ENCODE measurements at places on chromosomes 3 and 15.

DNA sequence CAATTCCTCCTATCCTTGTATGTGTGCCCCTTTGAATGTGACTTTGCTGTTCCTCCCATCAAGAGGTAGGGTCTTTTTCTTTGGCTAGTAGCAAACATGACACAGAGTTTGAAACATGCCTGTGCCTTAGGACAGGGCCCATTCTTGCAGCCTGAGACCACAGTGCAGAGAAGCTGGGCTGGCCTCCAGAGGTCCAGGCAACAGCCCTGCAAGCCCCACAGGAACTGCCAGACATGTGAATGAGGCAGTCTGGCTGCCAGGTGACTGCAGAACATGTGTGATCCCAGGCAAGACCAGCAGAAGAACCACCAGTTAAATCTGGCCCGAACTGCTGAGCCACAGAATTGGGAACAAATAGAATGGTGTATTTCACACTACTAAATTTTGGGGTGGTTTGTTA is 1.2 kb upstream of the HGD start:
- no peak for DNase-seq

DNA sequence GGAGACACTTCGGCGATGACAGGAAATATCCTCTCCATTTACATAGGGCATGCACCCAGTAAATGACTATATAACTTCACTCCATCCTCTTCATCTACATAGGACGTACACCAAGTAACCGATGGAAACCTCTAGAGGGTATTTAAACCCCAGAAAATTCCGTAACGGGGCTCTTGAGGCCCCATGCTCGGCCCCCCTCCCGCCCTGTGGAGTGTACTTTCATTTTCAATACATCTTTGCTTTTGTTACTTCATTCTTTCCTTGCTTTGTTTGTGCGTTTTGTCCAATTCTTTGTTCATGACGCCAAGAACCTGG is 7.5 kb upstream of the FAM107A start:
- DNase-seq: no peak

- DNase-seq: no peak
Measured at GRCh38 chr3:102069211-102069662, 219.9 kb downstream of the NFKBIZ start.

DNA sequence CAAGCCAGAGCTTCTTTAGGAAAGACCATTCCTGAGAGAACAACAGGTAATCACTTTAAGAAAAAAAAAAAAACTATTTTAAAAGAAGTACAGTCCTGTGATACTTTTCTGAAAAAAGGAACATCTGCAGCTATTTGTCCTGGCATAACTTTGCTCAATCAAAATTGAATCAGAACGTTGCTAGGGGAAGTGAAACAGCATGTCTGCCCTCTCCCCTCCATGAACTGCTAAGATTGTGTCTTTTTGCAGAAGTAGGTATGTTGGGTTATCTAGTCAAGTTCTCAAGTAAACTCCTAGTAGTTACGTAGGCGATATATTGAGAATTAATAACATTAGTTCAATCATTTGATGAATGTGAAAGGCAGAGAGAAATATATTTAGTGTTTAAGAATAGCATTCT is 1013.3 kb downstream of the TUSC7 start:
- peak; percentile 2 for DNase-seq

DNA sequence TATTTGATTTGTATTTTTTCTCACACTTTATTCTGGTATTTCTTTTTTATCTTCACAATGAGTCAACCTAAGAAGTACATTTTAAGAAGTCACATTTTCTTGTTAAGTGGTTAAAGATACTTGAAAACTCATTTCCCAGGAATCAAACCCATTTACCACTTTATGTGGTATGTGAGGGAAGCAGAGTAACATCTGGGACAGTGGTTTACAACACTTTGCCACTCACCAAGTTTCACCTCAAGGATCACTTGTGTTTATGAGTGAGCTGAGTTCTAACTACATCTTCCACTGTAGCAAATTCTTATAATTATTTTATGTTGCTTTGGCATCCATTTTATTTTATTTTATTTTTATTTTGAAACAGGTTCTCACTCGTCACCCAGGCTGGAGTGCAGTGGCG is 53.8 kb downstream of the IGSF11 start:
- DNase-seq: no peak

DNA sequence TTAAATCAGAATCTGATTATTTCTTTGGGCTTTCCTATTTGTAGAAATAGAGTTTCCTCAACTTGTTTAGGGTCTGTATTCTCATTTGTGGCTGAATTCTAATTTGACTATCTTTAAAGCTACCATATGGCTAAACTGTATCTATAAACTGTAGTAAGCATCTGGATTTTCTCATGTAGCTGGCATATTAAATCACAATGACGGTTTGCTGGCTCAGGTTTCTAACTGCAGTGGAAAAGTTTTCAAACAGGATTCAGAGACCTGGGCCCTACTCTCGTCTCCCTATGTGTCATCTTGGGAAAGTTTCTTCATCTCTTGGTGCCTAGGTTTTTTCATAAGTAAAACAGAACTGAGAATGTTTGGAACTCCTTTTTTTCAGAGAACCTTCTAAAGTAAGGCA is 68.3 kb downstream of the GALK2 start:
- no peak for DNase-seq

GRCh38 chr3:125058529-125058928 is 2.7 kb upstream of the HEG1 start:
- no peak for DNase-seq

DNA sequence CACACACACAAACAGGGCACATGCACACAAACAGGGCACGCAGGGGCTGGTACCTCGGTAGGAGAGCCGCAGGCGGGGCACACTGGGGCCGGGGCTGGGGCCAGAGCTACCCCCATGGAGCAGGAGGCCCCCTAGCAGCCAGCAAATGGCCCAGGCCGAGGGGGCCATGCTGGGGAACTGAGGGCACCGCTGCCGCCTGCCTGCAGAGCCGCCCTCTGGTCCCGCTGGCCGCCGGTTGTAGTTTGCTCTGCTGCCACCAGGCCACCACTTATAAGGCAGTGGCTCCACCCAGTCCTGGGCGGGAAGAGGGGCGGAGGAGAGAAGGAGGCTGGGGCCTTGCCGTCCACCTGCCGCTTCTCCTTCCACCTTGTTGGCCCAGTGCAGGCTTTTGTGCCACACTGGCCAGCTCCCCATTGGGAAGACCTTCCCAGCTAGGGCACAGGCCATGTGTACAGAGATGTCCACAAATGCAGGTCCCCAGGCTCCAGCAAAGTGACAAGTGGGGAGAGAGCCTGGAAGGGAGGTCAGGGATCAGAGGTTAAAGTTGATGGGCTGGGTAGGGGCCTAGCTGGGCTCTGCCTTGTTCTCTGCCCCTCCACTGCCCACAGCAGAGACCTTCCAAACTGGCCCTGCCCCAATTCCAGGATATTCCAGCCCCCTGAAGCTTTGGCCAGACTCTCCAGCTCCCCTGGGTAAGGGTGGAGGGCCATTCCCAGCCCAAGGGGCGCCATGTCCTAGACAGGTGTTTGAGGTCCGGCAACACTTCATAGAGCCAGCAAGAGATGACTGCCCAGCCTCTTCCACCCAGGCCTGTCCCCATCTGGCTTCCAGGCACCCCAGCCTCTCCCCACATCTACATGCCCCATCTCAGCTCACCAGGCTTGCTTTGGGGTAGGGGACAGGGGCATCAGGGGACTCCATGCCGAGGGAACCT is at the start of gene SEMA3G:
Gene SEMA3G (minus strand): TSS at position 244 of the 934 bp plus-strand sequence. CDS start 76 bp downstream, at position 168.
- DNase-seq: peak; percentile 77

- peak; percentile 73 for DNase-seq
Measured at GRCh38 chr3:32510075-32510724, 7.5 kb upstream of the CMTM6 start.

- DNase-seq: no peak
Measured at GRCh38 chr15:72342385-72342784, 22.4 kb upstream of the CELF6 start.

DNA sequence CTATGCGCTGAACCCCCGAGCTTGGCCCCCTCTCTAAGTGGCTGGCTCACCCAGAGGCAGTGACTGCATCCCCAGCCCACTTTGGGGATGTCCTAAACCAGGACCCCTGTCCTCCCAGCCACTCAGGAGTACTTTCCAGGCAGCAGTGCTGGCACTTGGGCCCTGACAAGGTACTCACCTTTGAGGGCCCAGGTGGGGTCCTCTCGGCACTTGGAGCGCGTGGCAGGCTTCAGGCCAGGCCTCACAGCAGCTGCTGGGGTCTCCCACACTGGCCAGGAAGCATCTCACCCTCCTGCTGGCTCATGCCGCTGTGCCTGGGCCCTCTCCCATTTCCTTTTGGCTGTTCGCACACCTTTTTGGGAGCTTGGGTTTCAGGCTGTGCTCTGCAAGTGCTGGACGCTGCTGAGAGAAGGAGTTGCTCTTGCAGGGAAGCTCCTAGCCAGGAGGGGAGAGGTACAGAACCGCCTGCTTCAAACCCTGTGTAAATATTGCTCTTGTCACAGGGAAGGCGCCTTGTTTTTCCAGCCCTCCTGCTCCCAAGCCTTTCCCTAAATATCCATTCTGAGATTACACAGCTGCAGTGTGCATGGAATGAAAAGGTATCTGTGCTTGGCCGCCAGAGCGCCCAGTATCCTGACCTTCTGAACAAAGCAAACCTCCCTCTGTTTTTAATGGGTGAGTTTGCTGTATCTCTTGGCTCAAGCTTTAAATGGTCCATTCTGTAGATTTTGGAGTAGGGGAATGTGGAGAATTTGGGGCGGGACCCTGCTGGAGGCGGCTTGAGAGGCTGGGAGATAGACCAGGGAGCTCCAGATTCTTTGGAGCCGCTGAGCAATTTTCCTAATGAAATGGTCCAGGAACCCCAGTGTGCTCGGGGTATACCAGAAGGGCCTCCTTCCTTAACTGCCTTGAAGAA is 45.6 kb downstream of the DNASE1L3 start:
- DNase-seq: no peak

DNA sequence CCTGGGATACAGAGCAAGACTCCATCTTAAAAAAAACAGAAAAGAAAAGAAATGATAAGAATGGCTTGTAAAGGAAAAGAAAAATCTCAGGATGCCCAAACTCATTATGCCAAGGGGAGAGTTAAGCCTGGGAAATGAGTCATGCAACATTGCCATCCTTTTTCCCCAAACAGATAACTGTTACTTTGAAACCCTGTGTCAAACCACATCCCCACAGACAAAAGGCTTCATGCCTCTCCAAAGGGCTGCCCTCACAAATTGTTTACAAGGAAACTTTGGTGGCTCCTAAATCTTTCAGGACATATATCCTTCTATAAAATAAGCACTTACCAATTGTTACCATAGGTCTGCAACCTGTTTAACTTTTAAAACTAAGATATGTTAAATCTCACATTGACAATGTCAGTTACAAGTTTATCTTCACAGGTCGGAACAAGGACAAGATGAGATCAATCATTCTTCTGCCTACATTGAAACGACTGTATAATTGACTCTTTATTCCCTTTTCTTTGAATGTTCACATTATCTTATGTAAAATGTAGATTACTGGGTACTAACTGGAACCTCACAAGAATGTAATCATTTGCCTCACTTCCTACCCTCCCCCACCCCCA is 18.6 kb upstream of the SENP7 start:
- no peak for DNase-seq

DNA sequence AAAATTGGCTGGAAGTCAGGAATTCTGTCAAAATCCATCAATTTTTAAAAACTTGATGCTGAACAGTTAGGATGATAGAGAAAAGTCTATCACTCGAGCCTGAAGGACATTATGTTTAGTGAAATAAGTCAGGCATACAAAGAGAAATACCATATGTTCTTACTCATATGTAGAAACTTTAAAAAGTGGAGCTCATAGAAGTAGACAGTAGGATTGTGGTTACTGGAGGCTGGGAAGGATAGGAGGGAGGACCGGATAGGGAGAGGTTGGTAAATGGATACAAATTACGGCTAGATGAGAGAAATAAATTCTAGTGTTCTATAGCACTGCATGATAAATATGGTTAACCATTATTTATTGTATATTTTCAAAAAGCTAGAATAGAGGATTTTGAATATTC is 389.5 kb upstream of the RASGRP1 start:
- no peak for DNase-seq

GRCh38 chr3:113898892-113899291 is 48.9 kb upstream of the ZDHHC23 start:
- DNase-seq: no peak

DNA sequence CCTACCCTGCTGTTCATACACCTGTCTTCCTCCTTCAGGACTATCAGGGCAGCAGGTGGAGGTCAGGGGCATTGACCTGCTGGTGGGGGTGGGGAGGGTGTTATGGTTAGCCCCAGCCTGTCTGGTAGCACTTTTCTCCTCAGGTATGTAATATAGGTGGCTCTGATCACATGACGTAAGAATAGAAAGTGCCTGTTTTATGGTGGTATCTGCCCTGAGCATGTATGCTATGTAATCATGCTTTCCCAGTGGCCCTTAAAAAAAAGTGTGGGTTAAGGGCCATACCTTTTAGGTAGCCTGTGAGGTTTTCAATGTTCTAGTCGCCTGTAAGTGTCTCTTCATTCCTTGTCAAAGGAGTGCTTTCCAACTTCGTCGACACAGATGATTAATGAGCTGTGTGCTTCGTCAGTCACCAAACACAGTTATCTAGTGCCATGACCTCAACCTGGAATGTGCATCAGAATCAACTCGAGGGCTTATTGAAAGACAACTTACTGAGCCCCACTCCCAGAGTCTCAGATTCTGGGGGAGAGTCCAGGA is 86.3 kb downstream of the KLHL25 start:
- no peak for DNase-seq

GRCh38 chr3:177349384-177349783 is 152.1 kb upstream of the TBL1XR1 start:
- no peak for DNase-seq

- no peak for DNase-seq
Measured at GRCh38 chr3:100113723-100114412, 433 bp downstream of the FILIP1L start.

DNA sequence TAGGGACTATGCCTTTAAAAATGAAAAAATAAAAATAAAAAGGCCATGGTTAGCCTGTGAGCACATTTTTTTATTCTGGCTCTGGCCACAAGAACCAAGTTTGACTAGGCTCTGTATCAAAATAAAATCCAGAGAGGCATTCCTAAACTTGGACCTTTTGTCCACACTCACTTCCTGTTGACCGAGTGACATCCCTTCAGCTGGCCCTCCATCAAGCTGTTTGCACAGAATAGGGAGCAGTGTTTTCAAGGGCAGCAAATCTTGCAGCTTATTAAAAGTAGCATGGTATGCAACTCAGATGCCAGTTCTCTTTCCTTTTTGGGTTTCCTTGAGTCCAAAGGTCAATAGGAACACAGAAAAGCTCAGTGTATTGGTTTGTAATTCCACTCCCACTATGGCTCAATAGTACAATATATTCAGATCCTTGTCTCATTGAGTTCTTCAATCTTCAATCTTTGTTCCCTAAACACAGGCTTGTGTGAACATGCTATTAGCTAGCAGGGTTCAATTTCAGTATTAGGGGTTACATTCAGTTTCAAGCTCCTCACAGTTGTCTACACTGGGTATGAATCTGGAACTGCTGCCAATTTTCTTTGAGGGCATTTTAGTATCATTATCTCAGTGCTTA is 244.5 kb downstream of the RBMS3 start:
- no peak for DNase-seq

- peak; percentile 79 for DNase-seq
Measured at GRCh38 chr15:74375303-74375693, 7.9 kb upstream of the CYP11A1 start.

DNA sequence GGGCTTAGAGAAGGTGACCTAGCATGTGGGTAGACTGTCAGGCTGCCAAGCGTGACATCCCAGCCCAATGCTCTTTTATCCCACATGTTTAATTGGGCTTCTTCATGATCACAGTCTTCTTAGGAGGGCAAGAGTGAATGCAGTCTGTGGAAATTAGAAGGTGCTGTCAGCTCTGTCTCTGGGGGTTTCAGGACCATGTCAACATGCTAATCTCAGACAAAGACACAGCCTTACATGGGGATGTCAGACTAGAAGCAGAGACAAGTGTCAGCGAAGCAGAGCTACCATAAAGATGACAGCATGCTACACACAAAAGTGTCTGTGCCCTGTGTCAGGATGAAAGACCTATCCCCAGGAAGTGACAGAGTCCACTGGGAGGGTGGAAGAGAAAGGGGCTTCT is 120.1 kb upstream of the SLC25A36 start:
- no peak for DNase-seq
